ENCODE measurements at places on chromosomes 7 and 10.
A peak's percentile ranks its signal among the peaks of the same experiment; 100 is the strongest.

DNA sequence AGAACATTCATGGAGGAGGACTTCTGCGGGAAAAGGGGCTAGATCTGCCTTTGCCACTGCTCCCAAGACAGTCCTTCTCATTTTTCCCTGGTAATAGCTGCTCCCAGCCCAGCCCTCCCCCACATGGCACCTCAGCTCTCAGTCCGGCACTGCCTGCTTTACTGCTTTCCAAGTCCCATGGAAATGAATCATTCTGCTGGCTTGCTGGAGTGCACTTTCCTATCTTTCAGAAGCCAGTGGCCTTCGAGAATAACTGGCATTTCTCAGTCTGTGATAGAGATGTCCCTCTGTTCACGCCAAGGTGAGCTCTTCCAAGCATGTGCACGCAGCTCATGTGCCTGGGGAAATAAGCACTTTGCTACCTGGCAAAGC is 61.4 kb downstream of the SYPL1 start:
- DNase-seq: peak; percentile 10

- DNase-seq: no peak
Measured at GRCh38 chr10:44267007-44267406, 117.9 kb downstream of the CXCL12 start.

GRCh38 chr10:128630787-128631252 is 504.6 kb upstream of the MKI67 start:
- no peak for DNase-seq

GRCh38 chr10:11849911-11850310 is 26.8 kb downstream of the PROSER2 start:
- no peak for DNase-seq

- no peak for DNase-seq
Measured at GRCh38 chr7:77484785-77485184, 52.3 kb upstream of the PTPN12 start.

- no peak for DNase-seq
Measured at GRCh38 chr7:27863880-27864279, 123.9 kb downstream of the TAX1BP1 start.

DNA sequence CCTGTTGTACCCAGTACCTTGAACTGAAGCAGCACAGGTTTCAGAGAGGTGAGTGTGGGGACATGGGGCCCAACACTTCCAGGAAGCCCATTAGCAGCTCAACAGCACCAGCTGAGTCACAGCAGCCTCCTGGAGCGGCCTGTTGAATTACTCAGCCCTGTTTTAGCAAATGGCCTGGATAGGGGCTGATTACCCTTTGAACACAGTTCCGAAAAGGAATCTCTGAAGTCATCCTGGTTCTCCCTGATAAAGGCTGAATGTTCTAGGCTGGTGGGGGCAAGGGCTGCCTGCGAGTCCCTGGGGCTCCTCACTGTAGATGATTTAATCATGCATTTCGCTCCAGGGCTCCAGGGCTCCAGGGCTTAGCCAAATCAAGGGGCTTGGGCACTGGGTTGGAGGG is 287.5 kb downstream of the GRID1 start:
- no peak for DNase-seq

DNA sequence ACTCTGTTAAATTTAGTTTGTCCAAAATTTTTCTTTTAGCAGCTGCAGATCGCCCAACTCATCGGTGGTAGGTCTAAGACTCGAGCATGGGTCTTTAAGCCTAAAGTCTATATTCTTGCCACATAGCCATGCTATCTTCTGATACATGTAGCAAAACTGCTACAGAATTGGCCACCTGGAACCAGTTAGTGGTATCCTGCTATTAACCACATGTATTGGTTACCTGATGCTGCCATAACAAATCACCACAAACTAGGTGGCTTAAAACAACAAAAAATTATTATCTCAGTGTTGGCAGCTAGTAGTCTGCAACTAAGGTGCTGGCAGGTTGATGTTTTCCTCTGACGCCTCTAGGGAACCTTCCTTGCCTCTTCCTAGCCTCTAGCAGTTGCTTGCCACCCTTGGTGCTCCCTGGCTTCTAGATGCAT is 96.7 kb upstream of the PIK3CG start:
- no peak for DNase-seq

GRCh38 chr7:130201796-130202195 is 3.4 kb downstream of the TMEM209 start:
- no peak for DNase-seq

GRCh38 chr7:92847305-92847704 is 10.9 kb upstream of the CDK6 start:
- DNase-seq: no peak

DNA sequence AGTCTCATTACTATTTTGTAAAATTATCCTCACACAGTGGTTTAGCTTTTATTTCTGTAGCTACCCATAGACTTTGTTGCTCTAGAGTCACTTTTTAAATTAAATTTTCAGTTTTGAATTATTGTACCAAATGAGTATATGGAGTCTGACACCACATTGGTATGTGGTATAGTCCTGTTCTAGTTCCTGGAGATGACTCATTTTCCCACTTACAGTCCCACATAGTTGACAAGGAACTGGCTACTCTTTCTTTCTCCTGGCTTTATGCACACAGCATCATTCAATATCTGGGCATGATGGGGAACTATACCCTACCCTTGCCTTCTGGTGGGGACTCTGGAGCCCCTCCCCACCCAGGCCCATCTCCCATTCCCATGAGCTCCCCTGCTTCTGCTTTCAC is 92.6 kb upstream of the RAB11FIP2 start:
- no peak for DNase-seq
